ENCODE measurements at places on chromosomes 12 and 14.

DNA sequence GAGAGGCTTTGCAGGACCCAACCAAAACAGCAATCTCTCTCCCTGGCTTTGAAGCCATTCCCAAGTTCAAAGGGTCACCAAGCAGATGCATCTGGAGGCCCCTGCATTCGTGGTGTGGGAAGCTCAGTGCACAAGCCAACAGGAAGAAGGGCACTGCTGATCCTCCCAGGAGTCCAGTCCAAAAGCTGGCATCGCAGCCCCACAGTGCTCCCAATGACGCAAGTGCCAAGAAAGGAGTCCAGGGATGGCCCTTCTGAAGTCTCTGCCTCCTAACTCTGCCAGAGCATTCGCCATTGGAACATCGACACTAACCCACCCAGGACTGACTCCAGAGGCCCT is 25.1 kb downstream of the PXN start:
- no peak for DNase-seq

DNA sequence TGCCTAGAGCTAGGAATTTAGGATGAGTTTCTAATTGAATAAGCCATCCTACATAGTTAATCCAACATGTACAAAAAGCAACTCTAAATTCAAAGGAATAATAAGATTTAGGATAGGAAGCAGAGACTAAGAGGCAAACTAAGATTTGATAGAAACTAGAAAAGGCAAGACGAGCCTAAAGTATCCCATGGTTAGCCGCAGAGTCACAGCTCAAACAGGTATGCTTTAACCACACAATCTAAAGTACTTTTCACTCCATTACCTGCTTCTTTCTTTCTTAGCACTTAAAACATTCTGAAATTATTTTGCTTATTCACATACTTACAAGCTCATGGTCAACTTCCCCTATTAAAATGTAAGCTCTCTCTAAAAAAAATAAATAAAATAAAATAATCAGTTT is 51.8 kb downstream of the OTOGL start:
- no peak for DNase-seq

DNA sequence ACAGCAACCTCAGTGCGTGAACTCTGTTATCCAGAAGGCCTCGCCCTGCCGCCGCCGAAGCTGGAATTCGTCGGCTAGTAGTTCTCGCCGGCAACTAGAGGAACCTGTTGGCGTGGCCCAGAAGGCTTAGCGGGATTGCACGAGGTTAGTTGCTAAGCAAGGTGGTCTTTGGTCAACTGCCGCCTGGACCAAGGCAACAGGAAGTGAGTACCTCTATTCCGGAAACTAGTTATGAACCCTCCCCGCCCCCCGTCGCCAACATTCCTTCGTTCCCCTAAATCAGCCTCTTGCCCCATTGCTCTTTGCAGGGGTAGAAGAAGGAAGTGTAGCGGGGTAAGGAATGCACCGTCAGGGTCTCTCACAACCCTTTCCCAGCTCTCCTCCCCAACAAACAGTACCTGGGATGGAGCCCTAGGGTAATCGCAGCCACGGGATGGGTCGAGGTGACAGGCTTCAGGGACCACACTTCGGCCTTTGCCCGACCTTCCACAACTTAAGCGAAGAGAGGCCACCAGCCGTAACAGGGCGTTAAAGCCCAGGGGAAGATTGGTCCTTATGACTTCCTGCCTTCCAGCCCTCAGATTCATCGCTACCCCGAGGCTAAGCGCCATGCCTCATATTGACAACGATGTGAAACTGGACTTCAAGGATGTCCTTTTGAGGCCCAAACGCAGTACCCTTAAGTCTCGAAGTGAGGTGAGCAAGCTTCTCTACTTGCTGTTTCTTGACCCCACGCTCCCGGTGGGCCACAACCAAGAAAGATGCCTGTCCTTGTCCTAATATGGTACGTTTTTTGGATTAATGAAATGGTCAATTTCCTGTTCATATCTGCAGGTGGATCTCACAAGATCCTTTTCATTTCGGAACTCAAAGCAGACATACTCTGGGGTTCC is at the start of gene GMPR2:
Gene GMPR2 (plus strand): TSS at position 285 of the 893 bp plus-strand sequence. CDS start 325 bp downstream, at position 610.
- no peak for DNase-seq

- DNase-seq, result no peak
Measured at GRCh38 chr12:25801734-25802133, 156.7 kb upstream of the RASSF8 start.

GRCh38 chr14:92459950-92460421 is 53.6 kb upstream of the RIN3 start:
- no peak for DNase-seq

- no peak for DNase-seq
Measured at GRCh38 chr12:10965476-10965875, 21.2 kb downstream of the TAS2R50 start.

DNA sequence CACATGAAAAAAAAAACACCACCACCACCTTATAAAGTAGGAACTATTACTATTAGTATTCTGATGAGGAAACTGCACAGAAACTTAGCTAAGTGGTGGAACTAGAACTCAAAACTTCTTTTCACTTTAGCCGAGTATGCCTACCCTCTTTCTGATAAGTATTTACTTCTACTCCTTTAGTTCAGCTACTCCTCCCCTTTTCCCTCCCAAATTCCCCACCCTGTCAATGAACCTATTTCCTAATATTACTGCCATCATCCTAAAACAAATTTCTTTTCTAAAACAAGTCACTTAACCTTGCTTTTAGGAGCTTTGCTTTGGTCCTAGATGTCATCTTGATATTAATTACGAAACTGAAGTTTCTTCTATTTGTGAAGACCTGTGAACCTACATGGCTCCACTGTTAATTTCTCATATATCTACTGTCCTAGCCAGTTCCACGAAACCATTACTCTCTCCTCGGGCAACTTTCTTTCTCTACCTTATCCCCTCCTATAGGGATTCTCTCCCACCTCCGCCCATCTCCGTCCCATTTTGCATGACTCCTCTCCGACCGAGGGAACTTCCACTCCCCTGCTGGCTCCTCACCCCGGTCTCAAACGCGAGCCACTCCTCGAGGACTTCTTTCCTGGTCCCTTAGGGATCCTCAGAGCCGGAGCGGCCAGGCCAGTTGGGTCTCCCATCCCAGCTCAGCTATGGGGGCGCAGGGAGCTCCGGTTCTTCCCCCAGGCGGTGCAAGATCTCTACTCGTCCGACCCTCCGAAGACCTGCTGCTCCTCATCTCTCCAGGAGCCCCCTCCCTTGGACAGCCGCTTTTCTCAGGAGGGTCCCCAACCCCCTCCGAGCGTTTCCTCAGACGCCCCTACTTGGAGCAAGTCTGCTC is 1.1 kb downstream of the NUMB start:
- peak; percentile 6 for DNase-seq

DNA sequence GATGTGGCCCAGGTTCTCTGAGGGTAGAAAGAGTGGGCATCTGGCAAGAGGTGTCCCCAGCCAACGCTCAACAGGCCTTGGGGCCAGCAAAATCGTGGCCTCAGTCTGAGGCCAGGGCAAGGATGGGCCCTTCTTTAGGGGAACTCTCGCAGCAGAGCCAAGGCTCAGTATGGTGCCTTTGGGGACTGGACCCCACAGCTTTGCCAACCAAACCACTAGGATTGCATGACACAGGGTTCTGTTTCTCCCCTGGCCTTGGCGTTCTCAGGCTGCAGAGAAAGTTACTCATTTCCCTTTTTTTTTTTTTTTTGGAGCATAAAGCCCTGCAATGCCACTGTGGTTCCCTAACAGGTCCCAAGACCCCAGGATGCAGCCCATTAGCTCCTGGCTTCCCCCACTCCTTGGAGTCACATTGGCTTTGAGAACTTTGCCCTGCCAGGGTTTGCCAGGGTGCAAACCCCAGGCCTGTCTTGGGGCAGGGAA is 100.6 kb downstream of the LGMN start:
- no peak for DNase-seq

DNA sequence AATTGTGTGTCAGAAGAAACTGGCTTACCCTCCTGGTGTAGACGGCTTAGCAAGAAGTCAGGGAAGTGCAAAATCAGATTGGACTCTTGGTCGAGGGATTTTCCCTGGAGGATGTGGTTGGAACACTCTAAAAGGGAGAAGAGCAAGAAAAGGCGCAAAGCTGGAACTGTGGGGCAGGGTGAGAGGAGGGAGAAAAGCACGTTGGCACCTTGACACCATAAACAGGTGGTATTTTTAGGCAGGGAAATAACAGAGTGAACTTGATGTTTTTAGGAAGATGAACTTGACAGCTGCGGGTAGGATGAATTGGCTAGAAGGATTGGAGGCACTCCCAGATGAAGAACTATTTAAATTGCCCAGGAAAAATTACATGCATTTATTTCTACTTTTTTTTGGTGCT is 67.7 kb downstream of the HCAR2 start:
- DNase-seq, result no peak

DNA sequence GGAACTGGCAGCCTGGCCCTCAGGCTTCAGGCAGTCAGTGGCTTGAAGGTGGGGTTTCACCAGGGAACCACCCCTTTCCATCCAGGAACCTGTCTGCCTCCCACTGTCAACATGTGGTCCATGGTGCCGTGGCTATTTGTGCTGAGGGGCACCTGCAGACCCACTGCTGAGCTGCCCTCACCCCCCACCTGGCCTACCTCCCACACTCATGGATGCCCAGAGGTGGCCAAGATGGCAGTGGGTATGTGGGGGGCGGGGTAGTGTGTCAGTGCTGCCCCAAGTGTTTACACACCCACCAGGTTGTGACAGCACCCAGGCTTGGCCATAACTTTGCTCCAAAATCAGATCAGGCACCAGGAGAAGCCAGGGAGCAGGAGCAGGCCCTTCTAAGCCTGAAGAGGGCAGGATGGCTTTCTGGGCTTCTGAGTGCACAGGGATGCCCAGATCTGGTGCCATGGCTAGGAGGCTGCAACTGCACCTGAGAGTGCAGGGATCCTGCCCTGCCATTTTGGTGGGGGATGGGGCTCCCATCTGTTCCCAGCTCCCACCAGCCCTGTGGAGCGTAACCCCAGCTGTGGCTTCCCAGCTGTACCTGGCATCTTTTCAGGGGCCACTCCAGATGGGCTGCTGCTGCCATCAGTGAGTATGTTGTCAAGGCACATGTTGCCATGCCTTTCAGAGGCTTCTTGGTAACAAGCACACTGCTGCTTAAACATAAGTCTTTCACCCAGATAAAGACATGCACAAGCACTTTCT is 263.9 kb downstream of the LRIG3 start:
- no peak for DNase-seq

GRCh38 chr12:29241821-29242591 is 92.9 kb downstream of the FAR2 start:
- no peak for DNase-seq

DNA sequence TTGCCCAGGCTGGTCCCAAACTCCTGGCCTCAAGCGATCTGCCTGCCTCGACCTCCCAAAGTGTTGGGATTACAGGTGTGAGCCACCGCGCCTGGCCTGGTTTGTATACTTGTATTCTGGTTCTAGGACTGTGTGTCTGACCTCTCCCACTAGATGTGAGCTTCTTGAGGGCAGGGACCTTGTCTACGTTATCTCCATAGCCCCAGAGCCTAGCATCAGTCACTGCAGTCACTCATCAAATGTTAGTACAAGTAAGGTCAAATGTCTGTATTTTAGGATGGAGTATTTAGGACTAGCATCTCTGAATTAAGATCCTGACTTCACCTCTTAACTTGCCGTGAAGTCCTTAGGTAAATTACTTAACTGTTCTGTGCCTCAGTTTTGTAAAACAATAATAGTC is 2.9 kb downstream of the RILPL2 start:
- no peak for DNase-seq

DNA sequence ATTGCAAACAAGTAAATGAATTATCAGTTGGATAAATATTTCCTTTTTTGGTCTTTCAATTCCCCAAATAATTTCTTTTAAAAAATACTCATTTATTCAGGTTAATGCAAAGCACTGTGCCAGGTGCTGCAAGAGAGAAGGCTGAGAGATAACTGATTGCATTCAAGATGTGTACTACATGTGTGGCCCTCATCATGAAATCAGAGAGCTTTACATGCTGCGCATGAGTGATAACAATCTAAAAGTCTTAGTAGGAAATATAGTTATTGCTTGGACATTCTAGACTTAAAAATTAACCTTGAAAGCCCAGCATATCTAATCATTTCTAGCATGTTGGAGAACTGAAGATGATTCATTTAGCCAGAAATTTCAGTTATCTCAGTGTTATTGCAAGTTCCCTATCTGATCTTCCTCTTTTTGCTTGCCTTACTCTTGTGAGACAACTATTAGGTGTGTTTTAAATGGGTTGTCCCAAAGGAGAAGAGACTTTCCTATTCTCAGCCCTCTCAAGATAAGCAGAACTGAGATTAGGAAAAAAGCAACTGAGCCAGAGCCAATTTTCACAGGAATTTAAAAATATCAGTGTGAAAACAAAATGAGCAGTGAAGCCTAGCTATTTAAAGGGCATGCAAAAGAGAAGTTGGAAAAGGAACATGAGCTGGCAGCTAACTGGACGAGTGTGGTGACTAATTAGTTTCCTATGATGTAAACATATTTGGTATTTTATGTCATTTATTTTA is 60.9 kb downstream of the PLEKHA5 start:
- DNase-seq, result no peak

DNA sequence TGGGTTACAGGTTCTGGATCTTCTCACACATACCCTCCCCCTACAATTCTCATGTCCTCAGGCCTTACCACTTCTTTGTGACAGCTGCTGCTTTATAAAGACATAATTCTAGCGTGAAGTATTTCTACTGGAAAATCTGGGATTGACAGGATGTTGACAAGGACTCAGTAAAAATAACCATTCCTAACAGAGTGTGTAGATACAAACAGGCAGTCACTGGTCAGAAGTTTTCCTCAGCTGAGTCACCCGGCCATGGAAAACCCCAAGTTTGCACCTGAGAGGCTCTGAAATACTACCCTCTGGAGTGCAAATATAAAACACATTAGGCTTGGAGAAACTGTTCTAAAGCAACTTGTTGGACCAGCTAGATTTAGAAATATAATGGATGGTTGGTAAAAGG is 54.4 kb downstream of the SPPL3 start:
- no peak for DNase-seq

DNA sequence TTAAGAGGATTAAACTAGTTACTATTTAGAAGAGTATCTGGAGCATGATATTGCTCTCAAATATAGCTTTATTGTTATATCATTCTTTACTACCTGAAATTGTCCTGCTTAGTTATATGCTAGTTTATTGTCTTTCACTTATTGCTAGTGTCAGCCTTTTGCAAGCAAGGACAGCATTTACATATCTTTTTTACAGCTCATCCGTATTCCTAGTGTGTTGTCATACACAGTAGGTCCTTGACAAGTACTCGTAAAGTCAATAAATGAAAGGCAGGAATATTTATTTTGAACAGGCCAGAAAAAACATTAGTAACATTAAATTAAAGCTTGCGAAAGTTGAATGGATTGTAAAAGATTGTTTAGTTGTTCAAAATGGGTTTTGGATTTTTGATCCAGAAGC is 35.0 kb downstream of the CRADD start:
- no peak for DNase-seq

DNA sequence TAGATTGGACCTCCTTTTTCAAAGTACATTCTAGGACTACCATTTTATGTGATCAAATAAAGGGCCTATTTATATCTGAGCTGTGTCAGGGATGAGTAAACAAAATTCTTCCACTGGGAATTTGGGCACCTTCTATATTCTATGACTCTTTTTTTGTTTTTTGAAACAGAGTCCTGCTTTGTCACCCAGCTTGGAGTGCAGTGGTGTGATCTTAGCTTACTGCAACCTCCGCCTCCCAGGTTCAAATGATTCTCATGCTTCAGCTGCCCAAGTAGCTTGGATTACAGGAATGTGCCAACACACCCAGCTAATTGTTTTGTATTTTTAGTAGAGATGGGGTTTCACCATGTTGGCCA is 64.8 kb downstream of the DRAM1 start:
- DNase-seq, result no peak
